ENCODE measurements at places on chromosomes 7 and 10. TPM values are rescaled to one million over a fixed set of nuclear protein-coding genes. Genes with fewer than 3 reads are reported as not detected.
A peak's percentile ranks its signal among the peaks of the same experiment; 100 is the strongest.

VAX1 gene
- total RNA-seq: not detected

TRIM73 gene
- total RNA-seq: 4.9 TPM

MMP21 gene
- total RNA-seq: not detected

OPN4 gene
- not detected for total RNA-seq

RHEB gene
- total RNA-seq: 46.9 TPM

DNA sequence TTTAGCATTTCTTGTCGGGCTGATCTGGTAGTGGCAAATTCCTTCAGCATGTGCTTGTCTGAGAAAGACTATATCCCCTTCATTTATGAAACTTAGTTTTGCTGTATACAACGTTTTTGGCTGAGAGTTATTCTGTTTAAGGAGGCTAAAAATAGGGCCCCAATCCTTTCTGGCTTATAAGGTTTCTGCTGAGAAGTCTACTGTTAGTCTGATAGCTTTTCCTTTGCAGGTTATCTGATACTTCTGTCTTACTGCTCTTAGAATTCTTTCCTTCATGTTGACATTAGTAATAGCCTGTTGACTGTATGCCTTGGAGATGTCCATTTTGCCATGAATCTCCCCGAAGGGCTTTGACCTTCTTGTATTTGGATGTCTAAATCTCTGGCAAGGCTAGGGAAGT, 9.9 kb downstream of the CASP7 start:
- H3K27me3 ChIP-seq: no peaks in the 10 kb centered on the region
- no peak overlapping the region for H3K4me3 ChIP-seq
- no peak for DNase-seq
- no peak overlapping the region for H3K27ac ChIP-seq

- H3K27me3 ChIP-seq: no peaks in the 10 kb centered on the region
- no peak for DNase-seq
- H3K4me3 ChIP-seq: no peak overlapping the region
- H3K27ac ChIP-seq: no peak overlapping the region
Measured at GRCh38 chr10:29415876-29416275, 127.0 kb downstream of the LYZL1 start.

DNA sequence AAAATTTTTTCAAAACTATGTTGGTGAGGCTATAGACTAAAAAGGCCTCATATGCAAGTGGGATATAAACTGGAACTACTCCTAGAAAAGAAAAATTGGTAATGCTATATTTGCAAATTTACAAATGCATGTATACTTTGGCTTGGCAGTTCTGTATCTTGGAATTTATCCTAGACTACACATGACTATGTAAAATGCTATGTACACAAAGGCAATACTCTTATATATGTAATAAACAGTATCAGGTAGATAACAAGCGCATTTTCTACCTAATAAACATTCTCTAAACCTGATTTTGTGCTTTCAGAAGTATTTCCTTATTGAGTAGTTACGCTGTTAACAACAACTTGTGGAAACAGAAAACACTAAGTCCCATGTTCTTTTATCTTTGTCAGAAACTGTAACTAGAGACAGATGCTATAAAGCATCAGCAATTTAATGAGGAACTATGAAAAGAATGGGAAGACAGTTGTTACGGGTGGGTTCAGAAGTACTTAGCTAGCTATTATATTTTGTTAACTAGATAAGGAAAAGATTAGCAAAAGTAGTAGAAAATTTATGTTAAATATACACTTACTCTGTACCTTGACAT, 107.8 kb downstream of the ARHGAP12 start:
- no peak overlapping the region for H3K4me3 ChIP-seq
- no peak overlapping the region for H3K27ac ChIP-seq
- DNase-seq: no peak
- no peaks in the 10 kb centered on the region for H3K4me1 ChIP-seq
- no peaks in the 10 kb centered on the region for H3K27me3 ChIP-seq
- H3K36me3 ChIP-seq: peaks cover 5% of the 10 kb centered on the region

DNA sequence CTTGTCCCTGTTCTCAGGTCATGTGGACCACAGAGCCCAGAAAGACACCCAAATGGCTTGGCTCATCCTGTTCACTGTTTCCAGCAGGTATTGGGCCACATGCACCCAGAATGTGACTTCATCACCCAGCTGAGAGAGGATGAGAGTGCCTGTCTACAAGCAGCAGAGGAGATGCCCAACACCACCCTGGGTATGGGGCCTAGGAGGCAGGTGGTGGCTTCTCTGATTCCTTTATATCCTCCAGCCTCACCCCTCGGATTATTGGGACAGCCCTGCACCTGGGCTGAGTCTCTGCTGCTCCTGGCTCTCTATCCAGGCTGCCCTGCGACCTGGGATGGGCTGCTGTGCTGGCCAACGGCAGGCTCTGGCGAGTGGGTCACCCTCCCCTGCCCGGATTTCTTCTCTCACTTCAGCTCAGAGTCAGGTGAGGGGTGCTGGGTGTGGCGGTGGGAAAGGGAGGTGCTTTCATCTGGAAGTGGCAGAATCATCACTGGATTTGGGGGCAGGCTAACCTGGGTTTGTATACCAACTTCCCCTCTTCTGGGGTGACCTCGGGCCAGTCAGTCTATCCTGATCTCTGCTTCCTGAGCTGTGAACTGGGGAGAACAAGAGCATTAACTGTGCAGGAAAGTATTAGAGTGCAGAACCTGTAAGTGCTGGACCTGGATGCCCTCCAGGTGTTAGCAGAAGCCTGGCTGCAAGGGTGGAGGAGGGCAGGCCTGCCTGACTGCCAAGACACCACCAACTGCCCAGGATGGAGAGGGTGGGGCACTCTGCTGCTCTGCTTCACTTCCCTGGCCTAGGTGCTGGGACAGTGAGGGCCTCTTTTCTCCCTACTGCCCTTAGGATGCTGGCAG, 5.2 kb downstream of the GHRHR start:
- no peaks in the 10 kb centered on the region for H3K36me3 ChIP-seq
- DNase-seq: no peak
- no peaks in the 10 kb centered on the region for H3K4me1 ChIP-seq
- no peak overlapping the region for H3K4me3 ChIP-seq
- no peaks in the 10 kb centered on the region for H3K27me3 ChIP-seq
- H3K27ac ChIP-seq: no peak overlapping the region

- peaks cover 22% of the 10 kb centered on the region for H3K4me1 ChIP-seq
- peak within 1 kb of the TSS; percentile 57 for H3K4me3 ChIP-seq
- peak within 1 kb of the TSS; percentile 52 for H3K27ac ChIP-seq
- DNase-seq: peak; percentile 69
- no peaks in the 10 kb centered on the region for H3K36me3 ChIP-seq
Measured at GRCh38 chr7:37916673-37917660, at the start of gene SFRP4. SFRP4 (minus strand) TSS chr7:37916817; CDS start chr7:37916537, 280 bp downstream.

DNA sequence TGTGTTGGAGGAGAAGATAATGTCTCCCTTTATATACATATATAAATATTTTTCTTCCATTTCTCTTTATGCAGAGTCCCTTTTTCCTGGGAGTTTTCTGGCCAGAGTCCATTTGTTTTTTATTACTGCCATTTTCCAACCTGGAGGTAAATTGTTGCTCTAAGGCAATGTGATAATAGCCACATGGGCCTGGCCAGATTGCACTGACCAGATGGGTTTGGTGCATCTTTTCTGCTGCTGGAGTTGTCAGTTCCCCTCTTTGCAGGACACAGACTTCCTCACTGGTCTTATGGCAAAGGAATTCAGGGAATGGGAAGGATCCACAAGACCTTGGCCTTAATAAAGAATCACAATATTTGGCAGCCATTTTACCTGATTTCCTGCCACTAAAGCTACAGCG, 254.9 kb downstream of the SORCS3 start:
- no peaks in the 10 kb centered on the region for H3K27me3 ChIP-seq
- no peak for DNase-seq
- H3K27ac ChIP-seq: no peak overlapping the region

DNA sequence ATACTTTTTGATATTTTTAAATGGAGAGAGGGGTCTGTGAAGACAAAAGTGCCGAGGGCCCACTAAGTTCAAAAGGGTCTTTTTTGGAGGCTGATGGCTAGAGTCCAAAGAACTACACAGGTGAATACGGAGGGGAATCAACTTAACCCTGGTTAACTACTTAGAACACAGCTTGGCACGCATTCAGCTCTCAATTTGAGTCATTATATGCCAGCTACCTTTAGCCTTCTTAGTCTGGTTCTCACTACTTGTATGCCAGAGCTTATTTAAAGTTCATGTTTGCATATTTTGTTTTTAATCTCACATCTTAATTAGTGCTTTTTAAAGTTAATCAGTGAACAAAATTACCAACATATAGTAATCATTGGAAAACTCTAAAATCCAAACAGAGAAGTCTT, 80.8 kb downstream of the VWDE start:
- no peaks in the 10 kb centered on the region for H3K27me3 ChIP-seq
- no peaks in the 10 kb centered on the region for H3K4me1 ChIP-seq
- no peak overlapping the region for H3K27ac ChIP-seq
- H3K4me3 ChIP-seq: no peak overlapping the region
- peak; percentile 47 for DNase-seq
- H3K36me3 ChIP-seq: no peaks in the 10 kb centered on the region

- H3K36me3 ChIP-seq: no peaks in the 10 kb centered on the region
- no peaks in the 10 kb centered on the region for H3K27me3 ChIP-seq
- H3K4me3 ChIP-seq: no peak overlapping the region
- no peak for DNase-seq
- H3K4me1 ChIP-seq: no peaks in the 10 kb centered on the region
- no peak overlapping the region for H3K27ac ChIP-seq
Measured at GRCh38 chr7:7704867-7705266, 13.5 kb downstream of the RPA3 start.

DNA sequence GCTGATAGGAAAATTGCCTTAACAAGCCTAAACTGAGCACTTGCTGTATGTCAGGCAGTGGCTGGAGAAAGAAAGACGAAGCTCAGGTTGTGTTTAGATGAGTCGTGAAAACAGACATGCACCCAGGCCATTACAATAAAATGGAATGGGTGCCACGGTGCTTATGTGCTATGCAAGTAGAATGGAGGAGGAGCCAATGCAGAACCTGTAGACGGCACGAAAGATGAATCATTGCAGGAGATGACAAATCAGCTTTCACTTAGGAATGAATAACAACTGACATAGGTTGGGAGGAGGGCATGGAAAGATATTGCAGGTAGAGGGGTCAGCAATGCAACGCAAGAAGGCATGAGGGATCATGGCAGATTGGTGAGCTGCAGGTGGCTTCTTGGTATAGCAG, 61.2 kb upstream of the ARHGAP21 start:
- no peak for DNase-seq
- no peaks in the 10 kb centered on the region for H3K36me3 ChIP-seq
- H3K27ac ChIP-seq: no peak overlapping the region
- H3K4me1 ChIP-seq: no peaks in the 10 kb centered on the region
- H3K27me3 ChIP-seq: no peaks in the 10 kb centered on the region

GRCh38 chr7:47764746-47765145, 182.8 kb upstream of the TNS3 start:
- no peak overlapping the region for H3K27ac ChIP-seq
- no peaks in the 10 kb centered on the region for H3K4me1 ChIP-seq
- DNase-seq: no peak
- H3K27me3 ChIP-seq: no peaks in the 10 kb centered on the region

- H3K4me3 ChIP-seq: no peak overlapping the region
- H3K27me3 ChIP-seq: no peaks in the 10 kb centered on the region
- no peak overlapping the region for H3K27ac ChIP-seq
- no peaks in the 10 kb centered on the region for H3K4me1 ChIP-seq
- no peaks in the 10 kb centered on the region for H3K36me3 ChIP-seq
- DNase-seq: peak; percentile 48
Measured at GRCh38 chr10:121236621-121237020, 361.6 kb downstream of the FGFR2 start.

Measured in Peyer's patch (tissue), 4 donors.